BE2C (cell line): ENCODE measurements at places on chromosomes 1 and 21.

DNA sequence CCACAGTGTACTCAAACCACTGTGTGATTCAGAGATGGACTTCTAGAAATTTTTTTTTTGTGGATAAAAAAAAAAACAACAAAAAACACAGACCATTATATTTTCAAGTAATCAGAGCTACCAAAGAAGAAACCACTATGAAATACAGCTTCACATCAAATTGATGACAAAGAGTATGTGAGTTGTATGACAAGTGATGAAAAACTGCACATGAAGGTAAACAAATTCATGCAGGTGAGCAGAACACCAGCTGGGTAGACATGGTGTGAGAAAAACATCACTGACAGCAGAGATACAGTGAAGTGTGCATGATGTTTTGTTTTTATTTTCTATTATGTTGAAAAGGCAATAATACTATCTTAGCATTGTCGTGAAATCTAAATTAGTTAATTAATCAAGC, 8.0 kb upstream of the PTPRC start:
- no peak for DNase-seq

DNA sequence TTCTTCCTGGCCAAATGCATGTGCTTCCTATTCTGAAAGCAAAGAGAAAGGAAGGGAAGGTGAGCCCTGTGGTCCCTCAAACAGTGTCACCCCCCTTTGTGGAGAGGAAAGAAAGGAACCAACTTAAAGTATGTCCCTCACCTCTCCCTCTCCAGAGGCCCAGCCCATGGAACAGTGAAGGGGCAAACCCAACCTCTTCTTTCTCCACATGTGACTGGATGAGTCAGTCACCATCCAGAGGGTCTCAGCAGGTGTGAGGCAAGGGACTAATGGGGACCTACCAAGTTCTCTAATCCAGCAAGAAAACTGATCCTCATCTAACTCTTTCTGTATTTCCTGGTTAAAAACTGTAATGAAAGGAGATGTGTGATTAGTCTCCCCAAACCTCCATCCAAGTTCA, 145.7 kb downstream of the EDEM3 start:
- DNase-seq = no peak

- DNase-seq = no peak
Observed at GRCh38 chr1:156418416-156419070, 49.5 kb downstream of the RHBG start.

DNA sequence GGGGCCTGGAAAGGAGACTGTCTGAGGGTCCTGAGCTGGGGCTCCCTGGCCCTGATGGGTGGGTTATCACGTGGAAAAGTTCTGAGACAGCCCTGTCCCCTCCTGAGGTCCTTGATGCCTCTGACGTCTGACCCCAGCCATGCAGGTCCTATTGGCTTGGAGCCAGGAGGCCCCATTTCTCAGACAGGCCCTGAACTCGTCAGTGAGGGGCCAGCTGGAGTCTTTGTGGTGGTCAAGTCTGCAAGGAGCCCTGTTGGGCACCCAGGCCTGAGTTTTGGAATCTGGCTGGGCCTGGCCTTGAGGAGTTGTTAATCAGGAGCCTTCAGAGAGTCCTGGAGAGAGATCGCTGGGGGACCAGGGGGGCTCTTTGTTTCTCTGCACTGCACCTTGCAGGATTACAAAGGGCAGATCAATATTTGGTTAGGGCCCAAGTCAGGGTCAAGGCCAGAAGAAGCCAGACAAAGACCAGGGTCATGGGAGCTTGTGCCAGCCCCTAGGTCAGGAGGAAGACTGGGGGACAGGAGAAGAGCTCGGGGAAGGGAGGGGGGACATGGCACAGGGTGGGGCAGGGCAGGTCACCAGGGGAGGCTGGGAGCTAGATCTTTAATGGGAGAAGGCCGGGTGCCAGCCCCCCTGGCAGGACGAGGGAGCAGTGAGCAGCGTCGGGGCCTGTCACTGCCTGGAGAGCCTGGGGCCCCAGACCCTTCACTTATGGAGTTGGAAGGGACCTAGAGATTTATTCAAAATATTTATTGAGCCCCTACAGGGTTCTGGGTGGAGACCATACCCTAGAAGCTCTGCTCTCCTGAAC, 83.2 kb downstream of the PTPRU start:
- no peak for DNase-seq

GRCh38 chr1:19918057-19918456, 5.4 kb downstream of the PLA2G2E start:
- DNase-seq = peak; percentile 77

DNA sequence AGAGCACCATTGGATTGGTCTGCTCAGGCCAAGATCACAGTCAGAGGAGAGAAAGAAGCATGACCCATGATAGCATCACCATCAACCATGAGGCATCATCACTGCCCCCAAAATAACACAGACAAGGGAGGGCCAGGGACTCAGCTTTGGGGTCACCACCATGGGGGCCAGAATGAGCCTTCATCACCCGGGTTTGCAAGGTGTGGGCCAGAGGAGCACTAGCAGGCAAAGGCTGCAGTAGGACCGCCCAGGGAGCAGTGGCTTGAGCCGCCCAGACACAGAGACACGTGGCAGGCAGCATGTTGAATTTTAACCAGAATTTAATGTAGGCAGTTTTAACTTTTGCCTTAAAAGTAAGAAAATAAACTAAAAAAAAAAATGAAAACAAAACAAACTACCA, 53.7 kb upstream of the TMPRSS2 start:
- no peak for DNase-seq

DNA sequence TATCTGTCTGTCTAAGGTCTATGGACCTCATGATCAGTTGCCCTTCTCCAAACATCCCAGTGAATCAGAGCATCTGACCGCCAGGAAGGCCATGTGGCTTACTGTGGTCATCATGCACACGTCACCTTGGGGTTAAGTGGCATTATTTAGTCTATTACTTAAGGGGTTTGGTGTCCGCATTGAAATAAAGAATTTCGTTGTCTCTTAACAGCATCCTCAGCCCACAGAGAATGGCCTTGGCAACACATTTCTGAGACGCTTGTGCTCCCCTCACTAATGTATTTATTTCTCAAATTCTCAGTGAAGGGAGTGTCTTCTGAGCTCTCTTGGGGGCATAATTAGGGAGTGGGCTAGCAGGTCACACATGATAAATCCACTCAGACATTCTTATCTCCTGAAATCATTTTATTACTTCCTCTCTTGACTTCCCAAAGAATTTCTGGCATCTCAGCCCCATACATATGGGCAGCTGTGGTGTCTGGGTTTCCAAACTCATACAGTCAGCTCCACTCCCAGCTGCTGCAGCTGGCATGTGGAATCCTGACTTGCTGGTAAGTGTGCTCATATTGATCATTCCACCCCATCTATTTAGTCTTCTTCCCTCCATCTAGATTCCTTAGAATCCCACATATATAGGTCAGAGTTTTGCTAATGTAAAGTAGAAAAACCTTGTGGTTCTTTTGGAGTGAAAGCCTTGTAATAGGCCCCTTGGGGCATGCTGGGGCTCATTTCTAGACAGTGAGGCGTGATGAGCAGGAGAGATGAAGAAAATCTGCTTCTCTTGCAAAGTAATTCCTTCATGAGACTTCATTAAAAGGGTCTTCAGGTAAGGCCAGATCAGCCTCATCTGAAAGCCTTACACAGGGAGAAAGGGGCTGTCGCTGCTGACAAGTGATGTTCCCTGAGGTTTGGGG, 110.5 kb downstream of the HHAT start:
- DNase-seq = no peak

- no peak for DNase-seq
Observed at GRCh38 chr1:3402258-3403010, 52.0 kb upstream of the ARHGEF16 start.

DNA sequence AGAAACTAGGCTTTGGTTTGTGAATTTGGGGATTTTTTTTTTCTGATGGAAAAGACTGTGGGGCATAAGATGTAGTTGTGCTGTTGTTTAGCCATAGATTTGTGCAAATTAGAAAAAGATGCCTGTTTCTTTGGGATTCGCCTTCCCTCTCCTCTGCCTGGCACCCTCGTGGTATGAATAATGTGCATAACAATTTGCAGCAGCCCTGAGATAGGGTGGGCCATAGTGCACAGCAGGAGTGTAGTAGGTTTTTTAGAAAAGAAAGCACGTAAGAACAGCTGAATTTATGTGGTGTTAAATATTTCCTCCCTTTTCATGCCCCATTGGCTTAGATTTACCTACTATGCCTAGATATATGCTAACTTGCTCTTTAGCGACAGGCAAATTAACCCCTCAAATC, 158.9 kb downstream of the PTGER3 start:
- DNase-seq = no peak

- DNase-seq = no peak
Observed at GRCh38 chr1:38658883-38659282, 200.7 kb downstream of the RRAGC start.

DNA sequence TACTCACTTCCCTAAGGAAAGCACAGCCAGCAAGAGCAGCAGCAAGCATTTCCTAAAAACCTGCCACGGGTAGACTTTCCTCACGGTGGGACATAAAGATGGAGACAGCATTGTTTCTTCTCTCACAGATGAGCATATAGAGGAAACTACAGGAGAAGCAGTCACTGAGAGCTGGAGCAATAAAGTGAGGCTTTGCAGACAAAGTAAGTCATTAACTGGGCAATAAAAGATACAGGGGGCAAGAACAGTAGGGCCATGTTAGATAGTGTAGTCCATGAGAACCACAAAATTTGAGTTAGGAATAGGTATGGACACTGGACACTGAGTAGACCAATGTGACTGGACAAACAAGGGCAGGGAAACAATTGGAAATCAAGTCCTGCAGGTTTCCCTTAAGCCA, 240.1 kb upstream of the NFIA start:
- no peak for DNase-seq

- no peak for DNase-seq
Observed at GRCh38 chr1:170114906-170115305, 30.9 kb upstream of the NTMT2 start.

DNA sequence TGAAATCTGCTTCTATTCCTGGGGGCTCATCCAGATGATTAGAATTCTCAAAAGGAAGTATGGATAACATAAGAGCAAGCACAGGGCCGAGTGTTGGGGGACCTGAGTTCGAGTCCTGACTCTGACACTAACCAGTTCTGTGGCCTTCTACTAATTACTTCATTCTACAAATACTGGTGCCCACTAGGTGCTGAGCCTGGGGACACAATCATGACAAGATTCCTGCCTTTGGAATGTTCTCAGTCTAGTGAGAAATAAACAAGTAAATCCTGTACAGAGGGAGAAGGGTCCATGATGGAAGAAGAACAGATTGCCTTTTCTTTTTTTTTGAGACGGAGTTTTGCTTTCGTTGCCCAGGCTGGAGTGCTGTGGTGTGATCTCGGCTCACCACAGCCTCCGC, 2.2 kb upstream of the NUAK2 start:
- DNase-seq = no peak

GRCh38 chr21:35357041-35357780, 308.1 kb upstream of the RUNX1 start:
- no peak for DNase-seq

GRCh38 chr1:181090641-181091126, 2.2 kb downstream of the IER5 start:
- DNase-seq = no peak

DNA sequence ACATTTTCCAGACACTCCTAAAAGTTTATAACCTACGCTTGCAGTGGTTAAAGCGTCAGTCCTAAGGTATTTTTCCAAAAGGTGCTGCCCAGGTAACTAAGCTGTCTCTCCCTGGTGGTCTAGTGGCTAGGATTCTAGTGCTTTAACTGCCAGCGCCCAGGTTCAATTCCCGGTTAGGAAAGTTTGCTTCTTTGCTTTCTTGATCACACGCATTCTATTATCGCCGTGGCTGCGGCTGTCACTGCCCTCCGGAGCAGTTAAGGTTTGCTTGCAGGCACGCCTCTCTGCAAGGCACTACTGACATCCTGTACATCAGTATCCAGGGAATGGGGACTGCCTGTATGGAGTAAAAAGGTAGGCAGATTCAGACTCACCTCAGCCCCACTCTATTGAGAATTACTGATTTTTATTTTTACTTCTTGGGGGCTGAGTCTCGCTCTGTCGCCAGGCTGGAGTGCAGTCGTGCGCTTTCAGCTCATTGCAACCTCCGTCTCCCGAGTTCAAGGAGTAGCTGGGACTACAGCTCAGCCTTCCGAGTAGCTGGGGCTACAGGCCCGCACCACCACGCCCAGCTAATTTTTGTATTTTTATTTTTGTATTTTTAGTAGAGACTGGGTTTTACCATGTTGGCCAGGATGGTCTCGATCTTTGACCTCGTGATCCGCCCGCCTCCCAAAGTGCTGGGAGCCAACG, 53.2 kb upstream of the CFAP126 start:
- peak; percentile 64 for DNase-seq

- no peak for DNase-seq
Observed at GRCh38 chr1:100941098-100941527, 45.2 kb downstream of the SLC30A7 start.

- DNase-seq = no peak
Observed at GRCh38 chr1:241411056-241411775, 54.2 kb upstream of the RGS7 start.

DNA sequence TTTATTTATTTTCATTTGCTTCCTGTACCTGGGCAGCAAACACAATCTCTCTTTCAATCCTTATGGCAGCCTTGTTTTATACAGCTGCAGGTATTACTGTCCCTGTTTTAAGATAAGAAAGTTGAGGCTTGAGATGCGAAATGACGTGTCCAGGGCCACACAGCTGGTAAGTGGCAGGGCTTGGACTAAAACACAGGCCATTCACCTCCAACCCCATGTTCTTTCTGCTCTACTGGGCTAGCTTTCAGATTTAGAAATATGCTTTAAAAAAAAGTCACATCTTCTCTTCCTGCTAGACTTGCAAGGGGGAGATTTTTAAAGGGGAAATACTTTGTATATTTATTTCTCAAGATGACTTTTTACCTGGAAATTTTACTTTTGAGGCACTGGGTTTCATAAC, 62.8 kb downstream of the CNST start:
- no peak for DNase-seq

- no peak for DNase-seq
Observed at GRCh38 chr1:51285055-51285454, 45.3 kb downstream of the TTC39A start.

- peak; percentile 56 for DNase-seq
Observed at GRCh38 chr1:156499842-156500542, 583 bp downstream of the MEF2D start.

DNA sequence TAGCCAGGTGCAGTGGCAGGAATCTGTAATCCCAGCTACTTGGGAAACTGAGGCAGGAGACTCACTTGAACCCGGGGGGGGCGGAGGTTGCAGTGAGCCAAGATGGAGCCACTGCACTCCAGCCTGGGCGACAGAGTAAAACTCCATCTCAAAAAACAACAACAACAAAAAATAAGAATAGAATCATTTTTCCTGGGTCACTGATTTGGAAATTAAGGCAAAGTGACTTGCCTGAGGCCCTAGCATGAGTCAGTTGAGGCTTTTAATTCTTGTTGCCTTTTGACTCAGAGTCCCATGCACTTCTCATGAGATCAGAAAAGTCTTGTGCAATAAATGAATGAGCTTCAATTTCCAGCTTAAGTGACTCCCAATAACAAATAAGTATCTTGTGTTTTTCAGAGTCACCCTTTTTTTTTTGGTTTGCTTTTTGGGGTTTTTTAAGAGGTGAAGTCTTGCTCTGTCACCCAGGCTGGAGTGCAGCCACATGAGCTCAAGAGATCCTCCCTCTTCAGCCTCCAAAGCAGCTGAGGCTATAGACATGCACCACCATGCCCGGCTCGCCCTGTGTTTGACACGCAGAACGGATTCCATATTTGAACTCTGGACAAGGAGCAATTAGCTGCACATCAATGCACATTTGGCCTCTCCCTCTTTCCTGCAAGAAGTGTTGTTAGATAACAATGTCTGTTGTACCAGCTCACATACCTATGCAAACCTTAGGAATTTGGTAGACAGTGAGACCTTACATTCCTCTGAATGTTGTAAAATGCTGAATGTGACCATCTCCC, 3.4 kb upstream of the PLEKHM2 start:
- DNase-seq = no peak

- no peak for DNase-seq
Observed at GRCh38 chr21:45078371-45078770, 4.0 kb downstream of the ADARB1 start.

GRCh38 chr1:201184307-201185122, 6.1 kb upstream of the IGFN1 start:
- peak; percentile 55 for DNase-seq
